ENCODE measurements at places on chromosomes 3 and 15. TPM values are rescaled to one million over a fixed set of nuclear protein-coding genes. Genes with fewer than 3 reads are reported as not detected.
A peak's percentile ranks its signal among the peaks of the same experiment; 100 is the strongest.

DNA sequence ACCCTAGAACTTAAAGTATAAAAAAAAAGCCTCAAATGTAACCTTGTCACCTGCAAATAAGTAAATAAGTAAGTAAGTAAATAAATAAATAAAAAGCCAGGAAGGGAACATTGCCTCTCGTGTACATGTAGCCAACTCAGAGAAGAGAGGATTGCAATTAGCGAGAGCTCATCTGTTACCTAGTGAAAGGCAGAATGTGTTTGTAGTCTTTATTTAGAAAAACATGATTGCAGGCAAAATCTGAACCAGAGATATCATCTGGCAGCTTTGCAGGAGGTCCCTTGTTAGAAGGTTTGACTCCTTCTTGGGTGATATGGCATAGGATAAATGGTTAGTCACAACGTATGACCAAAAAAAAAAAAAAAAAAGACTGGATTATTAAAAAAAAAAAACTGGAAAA lies 71.6 kb upstream of the SYN2 start:
- no peak overlapping the region for H3K27ac ChIP-seq
- H3K4me3 ChIP-seq, result no peak overlapping the region
- H3K4me1 ChIP-seq, result no peaks in the 10 kb centered on the region
- H3K27me3 ChIP-seq, result no peaks in the 10 kb centered on the region
- no peak for DNase-seq

Gene SNRPN
- 66.1 TPM for total RNA-seq

DNA sequence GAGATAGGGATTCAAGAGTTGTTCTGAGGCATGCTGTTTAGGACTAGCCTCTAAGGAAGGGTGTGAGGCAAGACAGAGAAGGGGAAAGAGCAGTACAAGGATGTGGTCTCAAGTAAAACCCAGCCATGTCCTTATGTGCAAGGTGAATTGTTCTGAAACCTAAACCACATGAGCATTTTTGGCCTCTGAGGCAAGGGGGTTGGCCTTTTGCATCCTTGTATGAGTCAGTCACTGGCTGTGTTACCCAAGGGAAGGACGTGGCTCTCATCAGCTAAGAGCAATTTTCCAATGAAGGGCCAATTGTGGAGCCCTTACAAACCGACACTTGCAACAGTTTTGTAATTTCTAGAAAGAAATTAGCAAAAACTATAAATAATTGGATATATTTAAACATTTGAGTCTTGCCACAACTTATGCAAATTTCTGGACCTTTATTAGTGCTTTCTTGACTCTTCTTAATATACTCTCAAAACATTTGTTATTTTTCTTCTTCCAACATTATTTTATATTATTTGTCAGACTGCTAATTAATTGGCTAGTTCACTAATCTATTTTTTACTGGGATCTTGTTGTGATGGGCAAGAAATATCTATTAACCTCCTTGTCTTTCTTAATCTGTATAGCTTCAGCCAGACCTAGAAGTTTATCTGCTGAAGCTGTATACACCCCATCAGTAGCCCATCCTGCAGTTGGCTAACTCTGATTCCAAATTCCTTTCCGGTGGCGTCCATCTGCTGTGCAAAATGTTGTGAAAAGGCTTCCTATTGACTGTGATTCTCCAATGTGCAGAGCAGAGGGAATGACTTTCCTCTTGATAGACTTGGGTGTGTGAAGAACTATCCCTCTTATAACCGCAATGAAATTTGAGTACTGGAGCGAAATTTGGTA lies 97.7 kb upstream of the P2RY1 start:
- no peak overlapping the region for H3K4me3 ChIP-seq
- H3K27ac ChIP-seq, result no peak overlapping the region
- peaks cover 16% of the 10 kb centered on the region for H3K4me1 ChIP-seq

- H3K27me3 ChIP-seq, result no peaks in the 10 kb centered on the region
- no peak overlapping the region for H3K4me3 ChIP-seq
- no peaks in the 10 kb centered on the region for H3K36me3 ChIP-seq
- H3K4me1 ChIP-seq, result peaks cover 32% of the 10 kb centered on the region
- no peak overlapping the region for H3K27ac ChIP-seq
These were observed 35.4 kb downstream of the EPHB3 start for GRCh38 chr3:184596886-184597575.

- H3K4me1 ChIP-seq, result no peaks in the 10 kb centered on the region
- H3K27me3 ChIP-seq, result no peaks in the 10 kb centered on the region
- peak overlapping the region; percentile 61 for H3K4me3 ChIP-seq
- no peak for DNase-seq
These were observed 29.4 kb downstream of the NBEAL2 start for GRCh38 chr3:47008851-47009224.

GRCh38 chr3:121992601-121993560 lies 29.2 kb downstream of the ILDR1 start:
- H3K27me3 ChIP-seq, result peaks cover 11% of the 10 kb centered on the region
- no peaks in the 10 kb centered on the region for H3K36me3 ChIP-seq
- H3K4me1 ChIP-seq, result no peaks in the 10 kb centered on the region
- no peak overlapping the region for H3K4me3 ChIP-seq
- no peak for DNase-seq

Gene PIK3CB
- total RNA-seq, result 4.9 TPM
